ENCODE measurements at places on chromosomes 6 and 20. TPM values are rescaled to one million over a fixed set of nuclear protein-coding genes. Genes with fewer than 3 reads are reported as not detected.

The HLA-DMB gene
- 43.2 TPM for total RNA-seq

GRCh38 chr20:57069442-57069841, 197.0 kb downstream of the BMP7 start:
- DNase-seq: no peak

- DNase-seq: no peak
These were observed 100.9 kb downstream of the BMP5 start for GRCh38 chr6:55774286-55775028.

DNA sequence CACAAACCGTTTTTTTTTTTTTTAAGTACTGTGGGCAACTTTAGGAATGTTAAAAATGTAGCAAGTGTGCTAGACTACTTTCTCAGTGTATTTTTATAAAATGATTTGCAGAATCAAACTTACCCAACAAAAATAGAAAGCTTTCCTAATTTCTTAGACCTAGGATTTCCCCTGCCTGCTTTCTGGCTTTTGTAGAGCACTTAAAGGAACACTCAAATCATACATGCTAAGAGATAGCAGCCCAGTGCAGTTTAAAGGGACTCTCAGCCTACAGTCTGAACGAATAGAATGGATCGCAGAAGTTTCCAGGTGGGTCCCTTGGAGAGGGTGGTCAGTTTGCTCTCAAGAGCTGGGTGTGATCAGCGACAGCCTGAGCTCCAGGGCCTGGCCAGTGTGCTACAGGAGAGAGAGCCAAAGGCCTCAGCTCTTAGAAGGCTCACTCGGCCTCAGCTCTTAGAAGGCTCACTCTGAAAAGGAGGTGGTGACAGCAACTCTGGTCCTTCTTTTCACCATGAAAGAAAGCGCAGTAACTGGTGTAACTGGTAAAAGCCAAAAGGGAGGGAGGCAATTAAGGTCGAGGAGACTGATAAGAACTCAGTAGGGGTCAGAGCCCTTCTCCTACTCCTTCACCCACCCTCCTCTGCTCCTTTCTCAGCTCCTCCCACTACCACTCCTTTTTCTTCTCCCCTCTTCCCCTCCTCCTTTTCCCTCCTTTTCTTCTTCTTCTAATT, 142.4 kb downstream of the ZFP64 start:
- no peak for DNase-seq

The OR2J3 gene
- 0.06 TPM for total RNA-seq

The SAMD5 gene
- 7.3 TPM for total RNA-seq
